ENCODE measurements at places on chromosomes 7 and 10. TPM values are rescaled to one million over a fixed set of nuclear protein-coding genes. Genes with fewer than 3 reads are reported as not detected.

Gene NEBL
- total RNA-seq = 13.7 TPM

DNA sequence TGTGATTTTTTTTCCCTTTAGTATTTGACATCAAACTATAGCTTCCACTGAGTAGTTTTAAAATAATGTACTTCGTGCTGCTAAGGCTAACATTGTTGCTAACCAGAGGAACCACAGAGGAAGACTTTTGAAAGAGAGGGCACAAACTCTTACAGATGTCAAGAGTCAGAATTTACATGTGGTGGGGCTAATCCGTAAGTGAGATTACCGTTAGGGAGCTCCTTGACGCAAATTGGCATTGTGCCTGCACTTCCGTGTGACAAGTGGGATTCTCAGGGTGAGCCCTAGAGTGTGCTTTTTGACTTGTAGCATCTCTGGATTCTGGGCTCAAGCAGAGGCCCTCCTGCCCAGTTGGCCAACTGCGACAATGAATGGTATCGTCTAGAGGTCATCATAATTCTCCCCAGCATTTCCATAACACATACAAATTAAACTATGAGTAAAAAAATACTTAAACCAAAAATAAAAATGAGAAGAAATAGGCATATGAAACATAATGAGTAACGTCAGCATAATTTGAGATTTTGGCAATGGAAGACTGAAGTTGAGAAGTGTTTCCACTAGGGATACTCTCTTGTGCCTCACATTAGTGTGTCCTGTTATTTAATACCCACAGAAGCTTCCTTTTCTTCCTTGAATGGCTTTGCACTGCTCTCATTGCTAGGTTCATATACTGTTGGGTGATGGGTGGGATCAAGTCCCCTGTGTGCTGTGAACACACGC is 164.0 kb downstream of the SDK1 start:
- no peak overlapping the region for H3K4me3 ChIP-seq
- no peaks in the 10 kb centered on the region for H3K36me3 ChIP-seq
- H3K4me1 ChIP-seq = peaks cover 40% of the 10 kb centered on the region
- DNase-seq = no peak
- H3K27me3 ChIP-seq = no peaks in the 10 kb centered on the region

GRCh38 chr7:131094685-131095084 is 233.0 kb upstream of the MKLN1 start:
- no peak for DNase-seq
- peaks cover 16% of the 10 kb centered on the region for H3K4me1 ChIP-seq
- H3K36me3 ChIP-seq = no peaks in the 10 kb centered on the region
- H3K27ac ChIP-seq = no peak overlapping the region
- H3K4me3 ChIP-seq = no peak overlapping the region

Gene PON1
- not detected for total RNA-seq

Gene ABCB1
- 1.7 TPM for total RNA-seq

Gene GRID1
- 0.22 TPM for total RNA-seq

DNA sequence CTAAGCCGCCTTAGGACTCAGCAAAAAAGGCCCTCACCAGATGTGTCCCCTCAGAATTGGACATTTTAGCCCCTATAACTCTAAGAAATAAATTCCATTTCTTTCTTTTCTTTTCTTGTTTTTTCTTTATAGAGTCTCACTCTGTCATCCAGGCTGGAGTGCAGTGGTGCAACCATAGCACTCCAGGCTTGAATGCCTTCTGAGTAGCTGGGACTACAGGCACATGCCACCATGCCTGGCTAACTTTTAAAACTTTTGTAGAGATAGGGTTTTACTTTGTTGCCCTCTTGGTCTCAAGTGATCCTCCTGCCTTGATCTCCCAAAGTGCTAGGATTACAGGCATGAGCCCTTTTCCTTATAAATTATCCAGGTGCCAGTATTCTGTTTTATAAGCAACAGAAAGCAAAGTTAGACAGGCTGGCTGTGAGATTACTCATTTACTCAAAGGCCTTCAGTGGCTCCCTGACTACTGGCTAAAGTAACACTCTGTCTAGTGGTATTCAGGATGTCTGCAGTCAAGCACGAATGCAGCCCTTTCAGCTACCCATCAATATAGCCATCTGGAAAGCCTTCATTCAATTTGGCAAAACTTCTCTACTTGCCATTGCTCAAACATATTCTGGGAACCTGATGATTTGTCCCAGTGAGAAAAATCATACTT is 128.6 kb downstream of the ICA1 start:
- no peak overlapping the region for H3K27ac ChIP-seq
- DNase-seq = no peak
- no peak overlapping the region for H3K4me3 ChIP-seq

- H3K4me1 ChIP-seq = peaks cover 23% of the 10 kb centered on the region
- peaks cover 39% of the 10 kb centered on the region for H3K36me3 ChIP-seq
- peak overlapping the region; percentile 66 for H3K27ac ChIP-seq
These were observed 24.5 kb downstream of the CRCP start for GRCh38 chr7:66138994-66139752.

- no peaks in the 10 kb centered on the region for H3K36me3 ChIP-seq
- H3K27me3 ChIP-seq = peaks cover 76% of the 10 kb centered on the region
- H3K4me3 ChIP-seq = peak overlapping the region; percentile 63
- H3K4me1 ChIP-seq = peaks cover 26% of the 10 kb centered on the region
- DNase-seq = no peak
These were observed 167.5 kb downstream of the NRF1 start for GRCh38 chr7:129778770-129779601.

DNA sequence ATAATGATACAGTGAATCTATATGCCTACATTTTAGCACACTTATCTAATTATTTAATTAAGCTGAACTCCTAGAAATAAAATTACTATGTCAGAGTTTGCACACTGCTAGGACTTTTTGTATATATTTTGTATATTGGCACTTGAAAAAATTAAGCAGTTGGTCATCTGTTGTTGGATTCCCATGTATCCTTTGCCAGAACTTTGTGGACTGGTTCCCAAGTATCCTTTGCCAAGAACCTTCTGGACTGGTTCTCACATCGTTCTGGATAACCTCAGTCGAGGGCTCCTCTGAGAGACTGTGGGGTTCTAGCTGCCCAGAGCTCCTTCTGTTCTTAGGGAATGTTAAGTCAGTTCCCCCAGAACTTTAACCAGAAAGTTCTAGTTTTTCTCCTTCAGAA is 108.8 kb upstream of the IFRD1 start:
- H3K36me3 ChIP-seq = peaks cover 46% of the 10 kb centered on the region
- no peak overlapping the region for H3K4me3 ChIP-seq
- H3K4me1 ChIP-seq = no peaks in the 10 kb centered on the region

Gene AKAP9
- total RNA-seq = 108 TPM

DNA sequence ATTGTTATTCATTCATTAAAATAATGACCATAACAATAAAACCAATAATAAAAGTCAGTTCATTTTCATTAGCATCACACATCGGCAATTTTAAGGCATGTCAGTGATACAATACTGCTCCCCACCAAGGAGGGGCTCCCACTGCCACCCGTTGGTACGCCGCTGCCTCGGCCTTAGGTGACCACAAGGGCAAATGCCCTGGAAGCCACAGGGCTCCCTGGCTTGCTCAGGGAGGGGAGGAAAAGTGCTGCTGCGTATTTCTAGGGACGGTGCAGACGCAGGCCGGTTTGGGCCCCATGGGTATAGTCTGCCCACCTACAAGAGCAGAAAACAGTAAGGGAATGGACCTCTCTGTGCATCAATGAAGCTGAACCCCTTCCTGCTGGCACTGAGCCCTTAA is 85.1 kb downstream of the SLIT1 start:
- no peak overlapping the region for H3K4me3 ChIP-seq
- H3K27me3 ChIP-seq = peaks cover 55% of the 10 kb centered on the region
- no peak for DNase-seq

DNA sequence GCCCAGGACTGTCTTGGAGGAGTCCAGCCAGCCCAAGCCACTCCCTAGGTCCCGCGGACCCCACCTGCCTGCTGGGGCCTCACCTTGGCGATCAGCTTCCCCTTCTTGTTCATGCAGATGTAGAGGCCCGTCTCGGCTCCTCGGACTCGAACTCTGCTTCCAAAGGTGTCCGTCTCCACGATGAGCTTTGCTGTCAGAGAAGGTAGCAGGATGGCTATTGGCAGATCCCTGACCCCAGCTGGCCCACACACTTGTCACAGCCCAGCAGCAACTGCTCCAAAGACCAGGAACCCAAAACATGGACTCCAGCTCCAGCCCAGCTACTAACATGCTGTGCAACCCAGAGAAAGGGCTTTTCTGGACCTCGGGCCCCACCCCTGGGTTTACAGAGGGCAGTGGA is 4.5 kb downstream of the FGF8 start:
- H3K36me3 ChIP-seq = no peaks in the 10 kb centered on the region
- no peak for DNase-seq
- peaks cover 7% of the 10 kb centered on the region for H3K4me1 ChIP-seq
- H3K27me3 ChIP-seq = peaks cover 89% of the 10 kb centered on the region
- H3K4me3 ChIP-seq = no peak overlapping the region

- peaks cover 27% of the 10 kb centered on the region for H3K4me1 ChIP-seq
- no peak overlapping the region for H3K27ac ChIP-seq
- no peaks in the 10 kb centered on the region for H3K36me3 ChIP-seq
- peaks cover 5% of the 10 kb centered on the region for H3K27me3 ChIP-seq
- DNase-seq = no peak
These were observed 651.5 kb downstream of the LRMDA start for GRCh38 chr10:76082956-76083355.

DNA sequence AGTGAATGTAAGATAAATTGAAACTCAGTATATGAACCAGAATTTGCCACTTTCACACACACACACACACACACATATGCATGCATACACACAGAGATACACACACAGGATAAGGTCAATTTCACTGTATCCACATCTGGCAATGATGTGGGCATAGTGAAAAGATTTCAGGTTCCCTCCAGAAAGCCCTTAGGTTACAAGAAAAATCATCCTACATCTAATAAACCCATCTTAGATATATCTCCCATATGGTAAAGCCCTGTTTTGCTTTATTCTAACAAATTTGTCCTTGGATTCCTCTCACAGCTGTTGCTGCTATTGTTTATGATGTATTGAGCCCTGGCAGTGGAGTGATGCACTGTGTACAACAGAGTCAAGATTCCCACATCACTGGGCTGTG is 27.9 kb upstream of the DLX6 start:
- H3K27ac ChIP-seq = no peak overlapping the region
- DNase-seq = no peak
- H3K4me1 ChIP-seq = no peaks in the 10 kb centered on the region
- H3K4me3 ChIP-seq = no peak overlapping the region
- peaks cover 17% of the 10 kb centered on the region for H3K27me3 ChIP-seq

Gene AP4M1
- total RNA-seq = 26.8 TPM

DNA sequence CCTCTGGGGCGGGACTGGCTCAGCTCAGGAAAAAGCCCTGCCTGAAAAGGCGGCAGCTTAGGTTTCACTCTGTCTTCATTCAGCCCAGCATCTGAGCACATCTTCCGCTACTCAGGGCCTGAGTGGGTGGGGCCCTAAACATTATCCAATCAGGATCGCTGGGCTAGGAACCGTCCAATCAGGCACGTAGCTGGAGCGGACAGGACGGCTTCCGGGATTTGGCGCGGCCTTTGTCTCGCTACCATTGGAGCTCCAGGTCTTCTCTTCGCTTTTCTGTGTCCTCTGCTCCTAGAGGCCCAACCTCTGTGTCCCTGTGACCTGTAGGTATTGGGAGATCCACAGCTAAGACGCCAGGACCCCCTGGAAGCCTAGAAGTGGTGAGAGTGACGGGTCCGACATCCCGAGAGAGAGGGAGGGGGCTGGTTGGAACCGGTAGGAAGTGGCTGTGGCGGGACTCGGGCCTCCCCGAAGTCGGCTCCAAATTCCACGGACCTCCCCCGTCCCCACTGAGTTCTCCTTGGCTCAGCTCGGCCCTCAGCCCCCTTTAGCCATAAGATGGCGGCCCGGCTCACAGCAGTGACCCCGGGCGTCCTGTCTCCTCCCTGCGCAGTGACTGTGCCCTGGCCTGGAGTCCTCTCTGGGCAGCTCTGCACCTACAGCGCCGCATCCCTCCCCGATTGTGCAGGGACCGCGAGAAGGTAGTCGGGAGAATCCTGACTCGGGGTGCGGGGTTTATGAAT is 99.1 kb downstream of the ZNF680 start:
- no peaks in the 10 kb centered on the region for H3K36me3 ChIP-seq
- no peaks in the 10 kb centered on the region for H3K27me3 ChIP-seq
- DNase-seq = no peak
- no peak overlapping the region for H3K27ac ChIP-seq

Gene ZNF33B
- total RNA-seq = 35.1 TPM

DNA sequence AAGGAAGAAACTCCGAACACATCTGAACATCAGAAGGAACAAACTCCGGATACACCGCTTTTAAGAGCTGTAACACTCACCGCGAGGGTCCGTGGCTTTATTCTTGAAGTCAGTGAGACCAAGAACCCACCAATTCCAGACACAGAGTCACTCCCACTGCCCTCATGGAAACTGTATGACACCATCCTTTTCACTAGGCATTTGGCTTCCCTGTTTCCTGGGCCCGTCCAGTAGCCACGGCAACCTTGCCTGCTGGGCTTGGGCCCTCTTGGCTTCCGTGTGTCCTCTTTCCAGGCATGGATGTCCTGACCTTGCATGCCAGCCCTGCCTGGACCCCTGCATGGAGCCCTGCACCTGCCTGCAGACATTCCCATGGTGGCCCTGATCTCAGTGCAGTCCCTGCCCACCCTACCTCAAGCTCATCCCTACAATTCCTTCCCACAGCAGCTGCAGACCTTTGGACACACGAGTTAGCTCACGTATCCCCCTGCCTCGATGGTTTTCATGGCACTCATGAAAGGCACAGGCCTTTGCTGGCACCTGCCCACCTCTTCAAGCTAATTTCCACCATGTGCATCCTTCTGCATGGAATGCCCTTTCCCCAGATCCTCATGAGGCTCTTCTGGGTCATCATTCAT is 6.7 kb downstream of the SH2D4B start:
- H3K27me3 ChIP-seq = peaks cover 6% of the 10 kb centered on the region
- H3K36me3 ChIP-seq = no peaks in the 10 kb centered on the region
- peak; percentile 29 for DNase-seq
- H3K4me3 ChIP-seq = no peak overlapping the region
- H3K4me1 ChIP-seq = no peaks in the 10 kb centered on the region
- no peak overlapping the region for H3K27ac ChIP-seq

Gene GIMAP6
- not detected for total RNA-seq

DNA sequence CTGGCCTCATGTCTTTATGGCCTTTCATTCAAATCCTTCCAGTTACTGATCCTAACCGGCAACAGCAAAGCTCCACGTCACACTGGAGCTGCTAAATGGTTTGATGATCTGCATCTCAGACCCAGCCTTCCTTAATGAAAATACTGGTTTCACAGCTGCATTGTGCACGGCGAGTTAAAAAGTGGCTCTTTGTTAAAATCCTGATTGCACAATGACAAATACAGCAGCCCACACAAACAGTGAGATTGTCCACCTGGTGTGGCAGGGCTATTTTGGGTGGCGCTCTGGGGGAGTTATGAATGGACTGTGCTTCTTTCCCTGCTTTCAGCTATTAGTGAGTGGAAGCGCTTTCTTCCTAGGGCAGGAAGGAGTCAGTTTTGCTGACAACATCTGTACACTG is 63.4 kb upstream of the C1QL3 start:
- no peaks in the 10 kb centered on the region for H3K4me1 ChIP-seq
- H3K27ac ChIP-seq = no peak overlapping the region
- no peaks in the 10 kb centered on the region for H3K36me3 ChIP-seq
- DNase-seq = no peak
- peaks cover 14% of the 10 kb centered on the region for H3K27me3 ChIP-seq

Gene PRLHR
- not detected for total RNA-seq

- DNase-seq = no peak
- H3K27ac ChIP-seq = no peak overlapping the region
- peaks cover 13% of the 10 kb centered on the region for H3K27me3 ChIP-seq
- no peak overlapping the region for H3K4me3 ChIP-seq
These were observed 190.3 kb upstream of the GRM3 start for GRCh38 chr7:86453454-86453853.

- no peaks in the 10 kb centered on the region for H3K36me3 ChIP-seq
- DNase-seq = no peak
- H3K27me3 ChIP-seq = peaks cover 22% of the 10 kb centered on the region
- no peak overlapping the region for H3K4me3 ChIP-seq
- no peak overlapping the region for H3K27ac ChIP-seq
- no peaks in the 10 kb centered on the region for H3K4me1 ChIP-seq
These were observed 335.3 kb downstream of the GLRX3 start for GRCh38 chr10:130471486-130471885.

Gene FGFR2
- total RNA-seq = 78.0 TPM
